ENCODE measurements at places on chromosomes 7 and 10.

DNA sequence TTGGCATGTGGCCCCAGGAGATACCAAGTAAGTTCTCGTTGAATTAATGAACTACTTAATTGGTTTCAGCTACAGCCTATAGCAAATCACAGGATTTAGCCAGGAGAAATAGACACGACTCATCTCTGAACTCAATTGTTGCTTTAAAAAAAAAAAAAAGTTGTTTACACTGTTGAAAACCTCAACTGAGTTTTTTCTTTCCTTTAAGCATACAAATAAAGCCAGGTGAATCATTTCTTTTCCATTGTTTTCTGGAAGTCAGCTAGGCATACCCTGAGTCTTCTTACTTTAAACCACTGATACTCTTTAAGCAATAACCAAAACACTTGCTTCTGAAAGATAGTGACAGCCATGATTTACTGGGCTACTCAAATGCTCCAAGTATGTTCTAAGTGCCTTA, 755 bp downstream of the FRMPD2 start:
- DNase-seq: no peak

DNA sequence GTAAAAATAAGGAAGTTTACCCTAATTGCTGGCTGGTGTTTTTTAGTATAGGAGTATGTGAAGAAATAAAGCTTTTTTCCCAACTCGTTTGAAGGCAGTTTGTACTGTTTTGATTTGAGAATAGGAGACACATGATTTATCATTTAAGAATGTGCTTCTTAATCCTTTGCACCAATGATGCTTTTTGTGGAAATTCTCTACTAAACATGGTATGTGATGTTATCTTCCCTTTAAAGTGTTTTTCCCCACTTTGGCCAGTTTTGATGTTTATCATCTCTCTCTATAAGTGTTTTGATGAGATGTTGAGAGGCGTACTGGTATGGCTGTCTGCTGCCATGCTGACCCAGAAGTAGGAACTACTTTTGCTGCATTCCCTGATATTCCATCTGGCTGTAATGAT, 85.1 kb downstream of the SUGCT start:
- DNase-seq: peak; percentile 91

DNA sequence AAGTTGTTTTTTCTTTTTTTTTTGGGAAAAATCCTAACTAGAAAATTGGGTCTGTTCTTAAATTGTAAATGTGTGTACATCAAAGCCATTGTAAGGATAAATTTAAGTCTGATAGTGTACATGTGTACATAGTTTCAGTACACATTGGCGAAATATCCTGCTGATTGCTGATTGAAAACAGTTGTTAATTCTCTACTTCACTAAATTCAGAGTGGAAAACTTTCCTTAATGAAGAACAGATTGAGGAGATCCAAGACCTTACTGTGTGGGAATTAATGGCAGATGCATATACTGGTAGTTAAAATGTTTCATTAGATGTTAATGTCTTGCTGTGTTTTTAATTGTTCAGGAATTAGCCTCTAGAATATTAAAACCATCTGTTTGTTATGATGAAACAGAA, 506.0 kb downstream of the AUTS2 start:
- DNase-seq: no peak

GRCh38 chr7:21934808-21935207, 10.9 kb downstream of the CDCA7L start:
- no peak for DNase-seq

GRCh38 chr10:1240341-1240775, 184.2 kb downstream of the WDR37 start:
- no peak for DNase-seq

DNA sequence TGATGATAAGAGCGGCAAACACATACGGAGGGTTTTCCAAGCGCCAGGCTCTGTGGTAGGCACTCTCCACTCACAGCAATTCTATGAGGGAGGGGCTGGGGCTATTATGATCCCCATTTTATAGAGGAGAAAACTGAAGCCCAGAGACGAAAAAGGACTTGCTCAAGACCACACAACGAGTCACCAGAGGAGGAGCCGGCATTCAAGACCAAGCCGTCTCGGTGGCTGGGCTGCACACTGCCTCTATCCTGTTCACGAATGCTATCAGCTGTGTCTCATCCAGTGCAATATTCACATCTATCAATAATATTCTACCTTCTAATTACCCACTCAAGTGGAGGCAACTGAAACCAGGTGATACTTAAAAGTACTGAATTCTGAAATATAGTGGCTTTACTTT, 67.8 kb upstream of the NMT2 start:
- DNase-seq: peak; percentile 38

- peak; percentile 82 for DNase-seq
Measured at GRCh38 chr10:84269773-84270172, 24.9 kb downstream of the RGR start.

DNA sequence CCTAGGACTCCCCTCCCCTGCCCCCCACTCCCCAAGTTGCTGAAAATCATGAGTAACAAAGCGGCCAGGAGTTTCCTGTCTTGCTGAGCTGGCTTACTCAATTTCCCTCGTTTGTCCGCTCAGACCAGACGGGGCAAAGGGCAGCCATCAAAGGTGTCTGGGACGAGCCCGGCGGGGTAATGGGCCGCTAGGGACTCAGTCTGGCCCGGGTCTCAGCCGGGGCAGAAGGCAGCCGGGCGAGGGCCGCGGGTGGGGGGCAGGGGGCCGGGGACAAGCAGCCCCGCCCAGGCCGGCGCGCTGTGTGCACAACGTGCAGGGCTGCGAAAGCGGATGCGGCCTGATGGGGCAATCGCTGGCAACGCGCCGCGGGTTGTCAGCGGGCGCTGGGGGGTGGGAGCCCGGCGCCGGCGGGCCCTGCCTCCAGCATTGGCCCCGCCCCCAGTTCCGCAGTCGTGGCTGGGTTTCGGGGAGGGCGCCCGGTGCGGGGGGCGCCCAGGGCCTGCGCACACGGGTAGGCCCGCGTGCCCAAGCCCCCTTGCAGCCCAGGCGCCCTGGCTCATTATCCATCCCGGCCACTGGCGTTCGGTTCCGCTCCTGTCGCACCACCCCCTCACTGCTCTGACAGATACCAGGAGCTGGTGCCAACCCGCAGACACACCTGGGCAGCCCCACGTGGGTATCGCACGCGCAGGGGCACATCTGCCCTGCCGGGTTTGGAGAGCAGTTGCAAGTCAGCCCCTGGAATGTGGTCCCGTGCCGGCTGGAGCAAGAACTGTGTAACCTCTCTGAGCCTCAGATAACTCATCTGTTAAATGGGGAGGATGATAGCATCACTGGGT, 35.1 kb downstream of the DNAJB12 start:
- peak; percentile 95 for DNase-seq

DNA sequence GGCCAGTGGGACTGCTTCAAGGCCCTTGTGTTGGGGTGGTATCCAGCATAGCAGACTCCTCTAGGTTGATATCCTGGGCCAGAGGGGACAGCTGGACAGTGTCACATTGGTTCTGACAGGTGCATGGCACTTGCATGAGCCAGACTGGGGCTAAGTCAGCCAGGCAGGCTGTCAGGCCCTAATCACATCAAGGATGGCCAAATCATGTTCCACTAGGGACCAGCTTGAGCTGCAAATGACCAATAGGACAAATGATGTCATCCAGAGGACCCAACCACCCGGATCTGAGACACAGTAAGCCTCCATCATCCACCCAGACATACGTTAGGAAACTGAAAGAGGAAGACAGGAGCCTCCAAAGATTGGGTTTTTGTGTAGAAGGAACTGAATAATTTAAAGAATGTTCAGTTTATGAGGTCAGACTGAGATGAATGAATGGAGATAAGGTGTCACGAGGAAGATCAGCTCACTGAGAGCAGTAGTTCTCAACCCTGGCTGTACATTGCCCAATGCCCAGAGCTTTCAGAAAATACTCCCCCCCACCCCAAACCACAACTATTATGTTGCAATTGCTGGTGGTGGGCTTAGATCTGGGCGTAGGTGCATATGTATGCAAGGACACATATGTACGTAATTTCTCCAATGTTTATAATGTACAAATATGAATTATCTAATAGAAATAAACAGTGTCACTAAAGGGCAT, 75.2 kb upstream of the INHBA start:
- peak; percentile 25 for DNase-seq

- peak; percentile 82 for DNase-seq
Measured at GRCh38 chr7:22082886-22083703, 137.4 kb upstream of the CDCA7L start.

- DNase-seq: no peak
Measured at GRCh38 chr10:10492420-10492819, 525.3 kb upstream of the CELF2 start.

DNA sequence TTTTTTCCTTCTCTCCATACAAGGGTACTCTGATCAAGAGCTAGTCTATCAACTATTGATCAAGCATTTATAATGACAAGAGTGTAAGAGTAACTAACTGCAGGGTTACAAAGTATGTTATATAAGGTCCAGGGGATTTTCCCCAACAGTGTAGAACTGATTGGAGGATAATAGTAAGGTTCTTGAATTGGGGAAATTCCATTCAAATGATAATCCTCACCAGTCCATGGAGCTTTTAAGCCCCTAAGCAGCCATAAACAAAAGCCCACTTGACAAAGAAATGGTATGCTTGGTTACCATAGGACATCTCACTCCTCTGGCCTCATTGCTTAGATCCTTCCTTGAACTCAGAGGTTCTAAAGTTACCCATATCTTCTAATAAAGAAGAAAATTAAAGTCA, 8.2 kb downstream of the YME1L1 start:
- no peak for DNase-seq

- DNase-seq: peak; percentile 47
Measured at GRCh38 chr7:150406567-150407421, 27.7 kb downstream of the ZNF775 start.

- no peak for DNase-seq
Measured at GRCh38 chr10:20228729-20229128, 412.5 kb downstream of the PLXDC2 start.

DNA sequence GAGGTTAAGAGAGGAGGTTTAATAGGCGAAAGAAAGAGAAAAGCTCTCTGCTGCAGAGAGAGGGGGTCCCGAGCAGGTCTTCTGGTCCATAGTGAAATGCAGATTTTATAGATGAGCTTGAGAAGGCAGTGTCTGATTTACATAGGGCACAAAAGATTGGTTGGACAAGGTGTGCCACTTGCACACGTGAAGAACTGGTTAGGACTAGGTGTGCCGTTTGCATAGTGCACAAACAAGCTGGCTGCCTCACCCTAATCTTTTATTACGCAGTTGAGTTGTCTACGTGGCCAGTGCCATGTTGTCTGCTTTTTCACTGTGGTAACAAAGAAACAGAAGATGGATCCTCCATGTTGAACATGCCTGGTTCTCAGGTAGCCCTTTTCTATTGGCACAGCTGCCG, 82.6 kb downstream of the AMPH start:
- DNase-seq: no peak

- no peak for DNase-seq
Measured at GRCh38 chr7:156031679-156032478, 219.6 kb upstream of the SHH start.

Data from choroid plexus epithelial cell (primary cell).